Fibroblast of gingiva (primary cell): ENCODE measurements at places on chromosomes 2 and 18.

- no peak for DNase-seq
Measured at GRCh38 chr2:233380132-233380895, 26.0 kb downstream of the DGKD start.

GRCh38 chr2:7031547-7032245 lies 114.5 kb downstream of the RNF144A start:
- peak; percentile 19 for DNase-seq

GRCh38 chr2:171318463-171318934 lies 115.3 kb downstream of the METTL8 start:
- DNase-seq: peak; percentile 24

- DNase-seq: no peak
Measured at GRCh38 chr2:231362555-231363184, 32.8 kb upstream of the B3GNT7 start.

GRCh38 chr18:57741273-57741672 lies 61.8 kb downstream of the ATP8B1 start:
- peak; percentile 40 for DNase-seq

- peak; percentile 98 for DNase-seq
Measured at GRCh38 chr18:9643549-9643948, 29.2 kb upstream of the PPP4R1 start.

- no peak for DNase-seq
Measured at GRCh38 chr2:31997653-31998052, 13.2 kb downstream of the MEMO1 start.

DNA sequence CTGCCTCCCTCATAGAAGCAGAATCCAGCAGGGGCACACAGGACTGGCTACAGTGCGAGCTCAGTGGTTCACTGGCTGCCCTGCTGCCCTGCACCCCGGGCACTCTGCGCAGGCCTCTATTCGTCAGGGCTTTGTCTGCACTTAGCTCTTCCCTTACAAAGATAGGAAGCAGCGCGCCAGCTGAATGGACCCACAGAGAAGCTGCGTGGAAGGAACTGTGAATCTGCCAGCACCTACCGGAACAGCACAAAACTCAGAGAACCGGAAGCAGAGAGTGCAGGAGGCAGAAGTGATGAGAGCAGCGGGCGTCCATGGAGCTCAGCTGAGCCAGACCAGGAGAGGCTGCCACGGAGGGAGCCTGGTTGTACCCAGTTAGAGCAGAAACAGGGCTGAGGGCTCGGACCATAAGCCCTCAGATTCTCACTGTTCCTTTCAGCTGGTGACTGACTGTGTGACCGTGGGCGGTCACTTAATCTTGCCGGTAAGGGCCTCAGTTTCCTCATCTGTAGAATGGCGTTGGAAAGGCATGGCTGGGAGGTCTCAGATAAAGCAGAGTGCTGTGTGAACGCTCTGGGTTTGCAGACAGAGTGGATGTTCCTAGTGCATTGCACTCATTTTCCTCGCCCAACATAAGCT lies 23.1 kb upstream of the SLC66A3 start:
- no peak for DNase-seq

DNA sequence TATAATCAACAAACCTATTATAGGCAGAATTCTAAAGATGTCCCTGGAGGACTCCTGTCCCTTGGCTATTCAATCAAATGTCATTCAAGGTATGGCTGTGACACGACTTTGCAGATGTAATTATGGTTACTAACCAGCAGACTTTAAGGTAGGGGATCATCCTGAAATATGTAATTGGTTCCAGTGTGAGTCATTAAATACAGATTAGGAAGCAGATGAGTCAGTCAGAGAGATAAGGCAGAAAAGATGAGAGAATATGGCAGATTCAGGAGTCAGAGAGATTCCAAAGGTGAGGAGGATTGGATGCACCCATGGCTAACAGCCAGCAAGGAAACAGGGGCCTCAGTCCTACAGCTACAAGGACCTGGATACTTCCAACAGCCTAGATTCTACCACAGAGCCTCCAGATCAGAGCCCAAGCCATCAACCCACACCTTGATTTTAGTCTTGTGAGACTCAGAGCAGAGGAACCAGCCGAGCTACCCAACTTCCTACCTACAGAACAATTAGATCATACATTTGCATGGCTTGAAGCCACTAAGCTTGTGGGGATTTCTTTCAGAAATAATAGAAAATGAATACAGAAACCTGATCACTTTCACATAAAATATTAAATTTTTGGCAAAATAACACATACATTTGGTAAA lies 11.2 kb upstream of the PROM2 start:
- no peak for DNase-seq

DNA sequence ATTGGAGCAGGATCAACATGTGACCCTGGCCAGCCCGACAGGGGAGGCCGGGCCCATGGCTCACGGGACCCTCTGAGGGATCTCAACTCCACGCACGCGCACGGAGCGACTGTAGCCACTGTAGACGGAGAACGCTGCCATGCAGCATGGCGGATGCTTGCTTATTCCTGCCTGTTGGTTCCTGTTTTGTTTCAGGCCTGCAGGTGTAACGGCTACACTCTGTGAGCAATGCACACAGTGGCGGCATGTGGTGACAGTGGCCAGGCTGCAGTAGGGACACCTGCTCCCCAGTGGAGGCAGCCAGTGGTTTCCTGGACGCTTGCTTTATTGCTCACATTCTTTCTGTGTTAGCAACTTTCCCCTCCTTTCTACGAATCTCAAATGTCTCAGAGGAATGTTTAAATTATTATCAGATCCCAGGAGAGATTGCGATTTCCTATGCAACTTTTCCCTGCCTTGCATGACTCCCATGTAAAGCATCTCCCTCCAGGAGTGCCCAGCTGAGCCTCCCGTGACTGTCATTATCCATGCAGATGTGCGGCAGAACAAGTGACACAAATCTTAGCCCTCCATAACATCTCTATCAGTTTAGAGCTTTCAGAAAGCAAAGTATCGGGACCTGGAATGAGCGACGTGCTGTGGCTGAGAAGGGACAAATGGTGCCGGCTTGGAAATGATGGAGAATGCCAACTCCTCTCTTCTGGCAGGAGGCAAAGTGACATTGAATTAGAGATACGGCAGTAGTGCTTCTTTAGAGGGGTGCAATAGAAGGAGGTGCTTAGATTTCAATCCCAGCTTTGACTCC lies 209.7 kb downstream of the ASB1 start:
- DNase-seq: peak; percentile 89

GRCh38 chr2:172928756-172929155 lies 146.9 kb upstream of the MAP3K20 start:
- DNase-seq: peak; percentile 38

DNA sequence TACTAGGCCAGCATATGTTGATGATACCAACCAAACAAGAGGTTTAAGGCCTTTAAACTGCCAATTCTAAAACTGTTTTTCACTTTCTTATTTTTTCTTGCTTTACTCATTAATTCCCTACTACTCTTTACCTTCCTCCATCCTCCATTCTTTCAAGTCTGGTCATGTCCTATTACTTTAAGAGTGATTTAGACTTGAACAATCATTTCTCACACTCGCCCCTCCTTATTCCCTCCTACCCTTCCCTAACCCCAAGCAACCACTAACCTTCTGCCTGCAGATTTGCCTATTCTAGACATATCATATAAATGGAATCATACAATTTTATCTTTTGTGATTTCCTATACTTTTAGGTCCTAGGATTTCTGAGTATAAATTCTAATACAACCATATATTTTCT lies 127.7 kb downstream of the USP34 start:
- DNase-seq: no peak

GRCh38 chr2:68839260-68839833 lies 31.9 kb downstream of the BMP10 start:
- DNase-seq: no peak

GRCh38 chr2:54570925-54571694 lies 115.0 kb downstream of the SPTBN1 start:
- DNase-seq: peak; percentile 82

DNA sequence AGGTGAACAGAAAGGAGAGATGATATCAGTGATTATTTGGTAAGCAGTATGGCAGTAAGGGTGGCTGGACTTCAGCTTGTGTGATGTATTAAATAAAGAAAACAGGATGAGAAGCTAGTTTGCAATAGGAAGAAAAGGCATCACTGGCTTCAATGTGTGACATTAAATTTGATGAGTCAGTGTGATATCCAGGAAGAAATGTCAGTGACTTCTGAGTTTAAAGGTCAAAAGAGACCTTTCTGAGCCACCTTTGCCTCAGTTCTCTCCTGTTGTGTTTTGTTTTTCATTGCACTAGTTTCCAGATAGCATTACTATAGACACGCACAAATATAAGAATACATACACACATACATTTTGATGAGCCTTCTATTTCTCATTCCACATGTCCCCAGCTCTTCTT lies 105.6 kb downstream of the PIGN start:
- DNase-seq: no peak

DNA sequence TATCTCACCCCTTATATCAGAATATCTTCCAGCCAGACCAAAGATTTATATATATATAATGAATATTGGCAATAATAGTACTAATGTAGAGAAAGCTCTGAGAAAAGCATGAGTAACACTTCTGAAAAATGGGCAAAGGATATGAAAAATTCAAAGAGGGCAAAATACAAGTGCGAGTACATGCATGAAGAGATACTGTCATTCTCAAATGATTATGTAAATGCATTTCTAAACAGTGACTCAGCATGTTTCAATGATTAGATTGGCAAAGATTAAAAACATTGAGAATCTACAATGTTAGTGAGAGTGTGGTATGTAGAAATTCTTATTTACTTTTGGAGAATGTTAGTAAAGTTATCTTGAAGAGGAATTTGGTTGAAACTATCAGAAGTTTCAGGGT lies 118.3 kb upstream of the NEDD4L start:
- peak; percentile 67 for DNase-seq

DNA sequence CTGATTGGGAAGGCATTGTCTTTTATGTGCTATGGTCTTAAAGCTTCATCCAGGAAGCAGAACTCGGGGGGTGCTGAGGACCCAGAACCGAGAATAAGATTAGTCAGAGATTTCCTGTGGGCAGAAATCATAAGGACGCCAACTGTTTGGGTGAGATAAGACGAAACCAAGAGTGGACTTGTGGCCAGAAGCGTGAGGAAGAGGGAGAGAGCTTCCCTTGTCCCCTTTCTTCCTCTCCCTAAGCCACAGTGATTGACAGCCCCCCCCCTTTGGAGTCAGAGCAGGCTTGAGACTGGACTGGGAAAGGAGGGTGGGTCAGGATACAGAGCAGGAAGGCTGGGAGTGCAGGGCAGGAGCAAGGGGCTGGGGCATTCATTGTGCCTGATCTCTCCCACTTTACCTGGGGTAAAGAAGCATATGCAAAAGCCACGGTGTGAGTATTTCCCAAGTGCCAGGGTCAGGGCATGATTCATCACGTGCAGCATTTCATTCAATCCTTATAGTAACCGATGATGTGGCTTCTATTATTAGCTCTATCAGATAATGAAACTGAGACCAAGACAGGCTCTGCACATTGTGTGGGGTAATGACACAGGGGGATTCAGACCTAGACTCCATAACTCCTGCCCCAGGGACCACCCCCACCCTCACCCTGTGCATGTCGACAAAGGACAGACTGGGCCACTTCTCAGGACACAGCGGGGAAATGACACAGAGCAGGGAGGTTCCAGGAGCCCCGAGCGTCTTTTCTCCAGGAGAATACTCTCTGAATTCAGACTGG lies 3.0 kb upstream of the IL1RN start:
- DNase-seq: no peak

DNA sequence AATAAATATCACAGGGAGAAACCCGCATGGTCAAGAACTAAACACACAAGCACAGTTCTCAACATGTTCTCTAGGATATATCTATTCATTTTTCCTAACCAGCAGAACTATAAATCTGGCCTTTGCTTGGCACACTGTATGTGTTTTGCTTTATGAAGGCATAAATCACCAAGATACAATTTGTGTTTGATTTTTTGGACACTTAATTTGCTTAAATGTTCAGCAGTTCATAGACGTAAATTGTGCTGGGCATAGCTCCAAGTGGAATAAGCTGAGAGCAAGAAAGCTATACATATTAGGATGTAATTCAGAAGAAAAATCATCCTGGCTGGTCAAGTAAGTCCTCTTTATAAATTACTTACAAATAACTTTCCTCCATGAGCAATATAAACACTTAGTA lies 341.5 kb upstream of the ATP5MC3 start:
- no peak for DNase-seq

DNA sequence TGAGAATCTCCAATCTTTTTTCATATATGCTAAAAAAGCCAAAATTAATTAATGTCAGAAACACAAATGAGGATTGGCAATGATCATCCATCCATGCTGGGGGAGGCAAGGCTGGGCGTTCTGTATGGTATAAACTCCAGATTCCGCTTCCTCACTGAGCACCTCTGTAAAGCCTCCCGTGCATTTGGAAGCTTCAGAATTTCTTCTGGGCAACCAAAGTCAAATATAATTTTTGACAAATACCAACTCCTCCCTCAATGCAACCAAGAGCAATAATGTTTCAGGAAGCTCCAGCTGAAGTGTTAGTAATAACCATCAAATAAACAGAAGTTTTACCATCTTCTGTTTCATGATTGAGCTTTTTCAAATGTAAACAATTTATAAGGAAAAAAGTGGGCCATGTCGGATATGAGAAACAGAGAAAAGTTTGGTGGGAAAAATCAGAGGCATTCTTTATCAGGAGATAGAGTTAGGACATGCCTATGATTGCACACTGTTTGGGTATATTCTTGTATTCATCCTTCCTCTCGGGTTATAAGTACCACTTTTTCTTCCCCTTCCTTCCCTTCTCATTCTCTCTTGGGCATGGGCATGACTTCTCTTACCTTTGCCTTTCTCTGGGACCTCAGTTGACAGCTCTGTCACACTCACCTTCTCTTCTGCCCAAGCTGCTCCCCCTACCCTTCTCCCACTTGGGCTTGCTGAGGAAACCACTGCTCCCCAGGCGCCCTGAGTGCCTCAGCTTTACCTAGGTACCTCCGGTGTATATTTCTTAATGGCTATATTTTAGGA lies 149.5 kb upstream of the ZEB2 start:
- no peak for DNase-seq

GRCh38 chr2:230976671-230977171 lies 19.2 kb upstream of the SPATA3 start:
- DNase-seq: no peak

DNA sequence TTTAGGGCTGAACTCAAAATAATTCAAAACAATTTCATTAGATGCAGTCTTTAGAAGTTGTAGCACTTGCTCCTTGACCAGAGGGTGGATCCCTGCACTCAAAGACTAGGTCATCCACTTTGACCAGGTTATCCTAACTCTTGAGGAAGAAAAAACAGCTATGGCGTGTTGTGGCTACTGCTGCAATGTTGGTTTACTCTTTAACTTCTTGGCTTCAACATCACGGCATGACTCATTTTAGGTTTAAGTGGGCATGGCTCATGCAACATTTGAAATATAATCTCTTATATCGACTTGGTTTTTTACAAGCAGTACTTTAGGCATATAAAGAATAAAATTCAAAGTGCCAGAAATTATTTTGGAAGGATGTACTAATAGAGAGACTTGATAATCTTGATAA lies 35.4 kb downstream of the ANKRD29 start:
- peak; percentile 84 for DNase-seq

DNA sequence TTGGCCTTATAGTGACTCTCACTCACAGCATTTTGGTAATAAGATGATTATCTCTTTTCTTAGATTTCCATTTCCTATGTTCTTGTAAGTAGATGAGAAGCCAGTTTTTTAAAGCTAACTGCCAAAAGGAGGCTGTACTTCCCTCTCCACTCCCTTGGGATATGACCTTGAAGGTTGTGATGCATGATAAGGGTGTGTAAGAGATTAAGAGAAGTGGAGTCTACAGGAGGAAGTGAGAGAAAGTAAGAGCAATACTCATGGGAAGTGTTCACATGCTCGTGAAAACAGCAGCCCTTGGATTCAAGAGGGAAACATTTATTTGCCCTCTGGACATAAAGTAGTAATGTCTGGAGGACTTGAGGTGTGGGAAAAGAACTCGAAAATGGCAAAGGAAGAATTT lies 171.5 kb downstream of the EVA1A start:
- no peak for DNase-seq

GRCh38 chr18:59718464-59719157 lies 21.4 kb upstream of the CCBE1 start:
- DNase-seq: no peak
